Psoas muscle (tissue), 8 donors: ENCODE measurements at places on chromosomes 13 and 19. TPM values are rescaled to one million over a fixed set of nuclear protein-coding genes. Genes with fewer than 3 reads are reported as not detected.

SLC25A41 gene
- total RNA-seq, result 0.60 TPM

CD37 gene
- 4.2 TPM for total RNA-seq

CDC37 gene
- total RNA-seq, result 175 TPM

PALM3 gene
- total RNA-seq, result not detected

ATP12A gene
- total RNA-seq, result not detected

PCDH17 gene
- total RNA-seq, result 0.71 TPM

ZNF154 gene
- total RNA-seq, result 2.8 TPM

RYR1 gene
- total RNA-seq, result 1,161 TPM

CALR3 gene
- not detected for total RNA-seq

FUT2 gene
- not detected for total RNA-seq
